ENCODE measurements at places on chromosomes 5 and 9.

DNA sequence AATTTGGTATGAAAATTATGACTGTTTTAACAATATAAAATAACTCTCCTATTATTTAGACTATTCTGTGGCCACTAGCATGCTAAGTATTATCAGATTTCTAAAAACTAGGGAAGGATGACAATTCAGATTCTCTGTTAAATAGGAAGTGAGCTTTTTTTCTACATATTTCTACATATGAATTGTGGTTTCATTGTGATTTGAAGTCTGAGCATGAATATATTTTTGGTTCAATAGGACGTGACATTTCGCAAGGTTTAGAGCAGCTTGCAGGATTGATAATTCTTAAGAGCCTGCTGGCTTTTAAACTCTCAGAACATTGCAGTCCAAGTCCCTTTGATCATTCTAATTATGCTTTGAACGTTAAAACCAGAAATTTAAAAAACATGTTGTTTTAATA is 82.9 kb downstream of the ADGRV1 start:
- no peak for DNase-seq

DNA sequence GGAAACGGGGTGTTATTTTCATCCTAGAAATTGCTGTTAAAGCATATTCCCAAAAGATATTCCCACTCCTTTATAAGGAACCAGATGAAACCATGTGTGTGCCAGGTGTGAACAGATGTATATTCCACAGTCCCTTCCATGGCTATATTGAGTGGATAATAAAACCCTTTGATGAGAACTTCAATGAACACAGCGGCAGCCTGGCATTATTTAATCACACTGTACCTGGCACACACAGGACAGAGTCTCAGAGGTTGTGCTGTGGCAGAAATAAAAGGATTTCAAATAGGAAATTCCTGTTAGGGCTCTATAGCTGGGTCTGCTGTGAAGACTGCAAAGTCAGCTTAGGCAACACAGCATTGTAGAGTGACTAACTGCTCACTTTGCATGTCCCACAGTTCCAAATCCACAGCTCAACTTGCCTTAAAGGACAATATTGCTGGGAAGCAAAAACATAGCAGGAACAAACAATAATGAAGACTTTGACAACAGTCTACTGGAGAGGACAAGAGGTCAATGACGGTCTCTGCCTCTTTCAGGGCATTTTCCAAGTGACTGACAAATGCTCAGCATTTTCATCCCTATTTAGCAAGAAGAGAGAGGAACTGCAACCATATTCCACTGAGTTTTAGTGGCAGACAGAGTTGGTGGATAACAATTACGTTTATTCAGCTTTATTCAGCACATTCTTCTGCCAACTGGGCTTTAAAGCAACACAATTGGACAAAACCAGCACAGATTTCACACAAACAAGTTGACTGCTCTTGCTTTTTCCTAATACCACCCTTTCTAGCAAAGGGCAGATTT is 255.7 kb upstream of the RGMB start:
- no peak for DNase-seq

DNA sequence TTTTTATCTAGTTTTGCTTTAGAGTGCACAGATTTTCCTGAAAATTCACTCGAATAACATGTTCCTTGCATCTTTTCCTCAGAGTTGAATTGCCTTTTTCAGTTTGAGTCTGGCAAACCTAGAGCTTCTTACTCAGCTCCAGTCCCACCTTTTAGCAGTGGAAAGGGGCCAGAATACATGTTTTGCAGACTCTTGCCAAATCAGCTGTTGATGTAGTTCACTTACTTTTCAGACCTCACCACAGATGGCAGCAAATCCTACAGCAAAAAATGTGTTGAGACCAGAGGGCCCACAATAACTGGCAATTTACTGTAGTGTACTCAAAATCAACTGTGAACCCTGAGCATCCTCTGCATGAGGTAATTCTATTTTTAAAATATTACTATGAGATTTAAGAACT is 545.2 kb upstream of the ACO1 start:
- DNase-seq: no peak

- DNase-seq: no peak
These were observed 592.8 kb downstream of the CSNK1G3 start for GRCh38 chr5:124104821-124105220.

DNA sequence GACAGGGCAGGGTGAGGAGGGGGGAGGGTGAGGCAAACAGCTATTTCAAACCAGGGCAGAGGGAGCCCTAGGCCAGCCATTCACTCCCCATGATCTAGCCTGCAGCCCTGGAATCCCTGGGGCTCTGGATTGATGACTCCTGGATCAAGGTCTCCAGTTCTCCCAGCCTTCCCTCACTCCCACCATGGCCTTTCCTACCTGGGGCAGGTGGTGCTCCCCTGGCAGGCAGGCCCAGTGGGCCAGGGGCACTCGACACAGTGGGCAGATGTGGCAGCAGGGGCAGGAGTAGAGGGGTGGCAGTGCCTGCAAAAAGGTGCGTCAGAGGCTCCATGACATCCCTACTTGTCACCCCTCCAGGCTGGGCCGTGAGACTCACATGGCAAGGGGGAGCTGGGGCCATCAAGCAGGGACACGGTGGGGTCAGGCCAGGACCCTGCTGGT is 6.0 kb downstream of the KIF12 start:
- no peak for DNase-seq

DNA sequence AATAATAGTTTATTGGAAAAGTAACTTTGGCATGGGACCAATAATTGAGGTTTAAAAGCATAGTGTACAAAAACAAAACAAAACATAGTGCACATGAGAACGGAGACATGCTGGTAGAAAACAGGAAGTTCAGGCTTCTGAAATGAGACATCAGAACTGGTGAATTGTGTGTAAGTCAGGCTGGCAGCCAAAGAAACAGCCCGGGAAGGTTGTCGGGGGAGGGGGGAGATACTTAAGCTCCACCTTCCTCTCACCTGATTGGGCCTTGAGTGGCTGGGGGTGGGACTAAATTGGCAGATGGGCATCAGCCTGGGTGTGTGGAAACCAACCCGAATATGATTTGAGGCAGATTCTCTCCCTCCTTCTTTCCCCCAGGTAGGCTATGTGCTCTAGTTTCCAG is 256.3 kb downstream of the SMARCA2 start:
- DNase-seq: peak; percentile 59

- DNase-seq: no peak
These were observed 26.3 kb upstream of the SYNPO start for GRCh38 chr5:150613991-150614660.

Data from activated CD4-positive, alpha-beta T cell treated with anti-CD3 and anti-CD28 coated beads for 36 hours (primary cell).